ENCODE measurements at places on chromosomes 1 and 21.

DNA sequence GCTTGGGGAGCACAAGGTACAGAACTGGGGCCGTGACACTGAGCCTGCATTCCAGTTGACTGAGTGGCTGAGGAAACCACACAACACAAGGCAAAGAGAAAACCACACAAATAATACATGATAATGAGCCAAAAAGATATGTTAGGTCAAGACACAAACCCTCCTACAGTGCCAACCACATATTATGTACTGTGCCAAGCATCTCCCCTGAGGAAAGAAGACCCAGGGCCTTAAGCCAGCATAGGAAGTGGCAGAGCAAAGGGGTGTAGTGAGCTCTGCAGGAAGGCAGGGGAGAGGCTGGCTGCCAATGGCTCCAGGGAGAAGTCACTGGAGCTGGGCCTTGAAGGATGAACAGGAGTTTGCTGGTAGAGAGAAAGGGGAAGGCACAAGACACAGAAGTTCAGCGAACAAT lies 28.2 kb downstream of the CTNNBIP1 start:
- DNase-seq: no peak

GRCh38 chr1:203597331-203598090 lies 29.1 kb upstream of the ATP2B4 start:
- no peak for DNase-seq

DNA sequence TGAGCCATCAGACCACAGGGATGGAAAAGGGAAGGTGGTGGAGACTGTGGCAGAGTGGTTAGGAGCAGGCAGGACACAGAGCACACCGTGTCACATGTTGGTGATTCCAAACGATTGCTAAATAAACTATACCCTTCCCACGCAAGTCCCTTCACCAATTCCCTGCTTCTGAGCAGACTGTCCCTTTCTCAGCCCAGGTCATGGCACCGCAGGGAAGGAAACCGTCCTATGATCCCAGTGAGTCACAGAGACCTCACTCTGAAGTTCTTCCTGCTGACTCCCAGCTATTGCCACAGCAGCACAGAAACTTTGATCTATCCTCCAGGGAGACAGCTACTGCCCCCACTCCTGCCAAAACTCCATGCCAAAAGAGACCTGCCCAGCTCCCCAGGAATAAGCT lies 19.2 kb downstream of the RIMS3 start:
- DNase-seq: peak; percentile 58

DNA sequence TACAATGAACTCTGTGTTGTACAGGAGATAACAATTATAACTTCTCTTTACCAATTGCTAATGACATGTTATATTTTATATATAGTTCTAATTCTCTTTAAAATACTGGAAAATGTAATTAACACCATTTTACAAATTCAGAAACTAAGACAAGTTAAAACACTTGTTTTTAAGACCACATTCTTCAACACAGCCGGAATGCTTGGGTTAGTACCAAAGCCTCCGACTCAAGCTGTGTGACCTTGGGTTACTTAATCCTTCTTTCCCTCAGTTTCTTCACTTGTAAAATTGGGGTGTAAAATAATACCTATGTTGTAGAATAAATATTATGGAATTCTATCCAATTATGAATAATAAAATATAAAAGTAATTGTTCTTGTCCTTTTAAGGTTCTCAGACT lies 378.7 kb downstream of the USH2A start:
- no peak for DNase-seq

- peak; percentile 90 for DNase-seq
Observed at GRCh38 chr1:169044296-169044695, 62.2 kb upstream of the ATP1B1 start.

DNA sequence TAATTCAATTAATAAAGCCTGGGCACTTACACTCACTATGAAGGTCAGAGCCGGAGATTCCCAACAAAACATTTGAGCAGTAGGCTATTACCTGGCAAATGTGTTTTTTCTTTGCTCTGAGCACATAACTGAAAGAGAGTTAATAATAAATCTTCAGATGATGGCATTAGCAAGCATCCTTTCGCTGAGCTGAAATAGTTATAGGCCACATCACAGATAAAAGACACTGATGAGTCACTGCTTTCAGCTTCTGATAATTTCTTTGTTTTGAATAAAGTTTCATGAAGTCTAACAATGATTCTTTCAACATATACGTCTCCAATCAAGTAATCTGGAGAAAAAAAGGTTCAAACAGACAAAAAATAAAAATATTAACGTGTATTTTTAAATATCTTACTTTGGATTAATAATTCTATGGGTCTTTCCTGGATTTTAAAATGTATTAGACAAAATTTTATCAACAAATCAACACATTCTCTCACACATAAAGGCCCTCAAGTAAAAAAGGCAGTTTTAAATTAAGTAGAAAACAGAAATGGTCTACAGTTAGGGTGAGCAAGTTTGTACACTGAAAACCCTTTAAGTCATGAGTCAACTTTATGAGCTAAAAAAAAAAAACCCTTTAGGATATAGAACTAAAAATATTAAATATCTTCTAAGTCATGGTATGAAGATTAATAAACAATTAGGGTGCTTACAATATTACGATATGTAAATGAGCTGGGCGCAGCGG lies 33.1 kb downstream of the LTN1 start:
- DNase-seq: no peak

DNA sequence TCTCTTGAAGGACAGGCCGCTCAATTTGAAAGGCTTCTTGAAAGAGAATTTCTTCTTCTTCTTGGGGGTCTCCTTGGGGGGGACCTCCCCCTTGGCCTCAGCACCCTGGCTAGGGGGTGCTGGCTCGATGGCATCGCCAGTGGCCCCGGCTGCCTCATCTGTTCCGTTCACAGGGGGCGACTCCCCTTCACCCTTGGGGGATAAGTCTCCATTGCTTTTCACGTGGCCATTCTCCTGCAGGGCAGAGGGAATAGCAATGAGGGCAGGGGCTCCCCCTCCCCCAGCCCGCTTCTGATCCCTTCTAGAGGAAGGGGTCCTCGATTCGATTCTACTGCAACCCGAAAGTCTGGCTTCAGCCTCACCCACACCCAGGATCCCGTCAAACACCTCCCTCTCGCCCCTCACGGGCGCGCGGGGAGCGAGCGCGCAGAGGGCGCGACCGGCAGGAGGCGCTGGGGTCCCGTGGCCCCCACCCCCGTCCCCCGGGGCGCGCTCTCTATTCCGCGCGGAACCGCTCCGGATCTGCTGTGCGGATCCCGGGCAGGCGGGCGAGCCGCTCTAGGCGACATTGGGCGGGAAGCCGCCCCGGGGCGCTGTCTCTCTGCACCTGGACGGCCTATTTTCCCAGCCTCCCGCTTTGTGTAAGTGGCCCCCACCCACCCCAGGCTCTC lies 1.0 kb downstream of the MARCKSL1 start:
- DNase-seq: peak; percentile 48

DNA sequence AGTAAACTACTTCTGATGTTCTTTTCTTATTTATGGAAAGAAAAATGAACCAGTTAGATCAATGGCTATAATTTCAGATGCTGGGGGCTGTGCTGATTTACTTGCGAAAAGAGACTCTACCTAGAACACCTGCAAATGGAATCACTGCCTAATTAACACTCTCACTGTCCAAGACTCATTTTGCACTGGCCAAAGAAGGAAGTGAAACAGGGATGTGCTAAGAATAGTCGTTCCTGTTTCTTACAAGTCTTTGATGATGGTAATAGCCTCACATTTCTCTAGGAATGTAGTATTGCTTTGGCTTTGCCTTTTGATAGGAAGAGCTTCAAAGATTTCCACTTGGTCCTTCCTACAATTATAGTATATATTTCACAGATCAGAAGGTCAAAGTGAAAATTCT lies 12.7 kb upstream of the TSNAX start:
- DNase-seq: peak; percentile 74
